Peyer's patch (tissue), 4 donors: ENCODE measurements at places on chromosomes 12 and 14.
A peak's percentile ranks its signal among the peaks of the same experiment; 100 is the strongest.

GRCh38 chr12:124273630-124274029, 21.3 kb upstream of the RFLNA start:
- DNase-seq, result no peak

DNA sequence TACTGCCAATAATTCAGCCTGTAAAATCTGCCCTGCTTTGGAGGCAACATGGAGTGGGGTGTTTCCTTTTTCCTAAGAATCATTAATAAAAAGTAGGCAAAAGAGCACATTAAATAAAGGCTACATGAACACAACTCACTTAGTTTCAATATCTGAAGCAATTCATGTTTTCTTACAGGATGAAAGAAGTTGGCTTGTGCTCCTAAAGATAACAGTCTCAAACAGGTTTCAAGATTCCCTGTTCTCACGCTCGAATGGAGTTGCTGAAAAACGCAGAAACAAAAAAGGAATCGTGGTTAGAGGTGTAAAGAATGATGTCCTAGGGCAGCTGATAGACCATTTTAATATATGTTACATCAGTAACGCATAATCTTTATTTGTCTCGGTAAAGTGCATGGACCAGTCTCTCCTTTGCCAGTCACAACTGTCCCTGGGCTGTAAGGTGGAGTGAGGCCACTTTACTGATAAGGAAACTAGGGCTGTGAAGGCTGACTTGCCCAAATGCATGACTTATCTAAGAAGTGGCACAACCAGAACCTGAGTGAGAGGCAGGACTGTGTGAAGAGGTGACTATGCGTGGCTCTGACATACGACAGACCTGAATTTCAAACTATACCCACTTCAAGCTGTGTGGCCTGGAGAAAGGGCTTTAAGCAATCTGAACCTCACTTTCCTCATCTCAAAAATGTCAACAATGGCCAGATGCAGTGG, 12.6 kb downstream of the GIT2 start:
- DNase-seq, result no peak

DNA sequence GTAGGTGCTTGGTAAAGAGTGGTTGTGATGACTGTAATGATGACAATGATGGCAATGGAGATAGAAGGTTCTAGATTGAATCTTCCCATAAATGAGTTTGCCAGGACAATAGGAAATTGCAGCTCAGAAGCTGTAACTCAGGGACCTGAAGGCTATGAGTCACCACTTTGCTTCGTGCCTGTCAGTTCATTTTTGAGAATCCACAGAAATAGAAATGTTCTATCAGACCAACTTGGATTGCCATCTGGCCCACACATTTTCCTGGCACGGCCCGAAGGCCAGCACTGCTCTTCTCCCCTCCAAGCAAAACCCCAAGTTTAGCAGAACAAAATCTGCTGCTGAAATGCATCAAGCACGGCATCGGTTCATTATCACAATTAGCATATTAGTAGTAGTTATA, 1127.0 kb downstream of the BCL11B start:
- no peak for DNase-seq

GRCh38 chr12:51898937-51899336, 8.4 kb upstream of the ACVRL1 start:
- no peak for DNase-seq

- peak; percentile 78 for DNase-seq
Measured at GRCh38 chr14:24353559-24354481, 14.0 kb upstream of the RIPK3 start.

GRCh38 chr12:91331371-91331770, 148.8 kb upstream of the DCN start:
- DNase-seq, result no peak

GRCh38 chr14:61813096-61813606, 50.9 kb downstream of the SNAPC1 start:
- DNase-seq, result no peak

DNA sequence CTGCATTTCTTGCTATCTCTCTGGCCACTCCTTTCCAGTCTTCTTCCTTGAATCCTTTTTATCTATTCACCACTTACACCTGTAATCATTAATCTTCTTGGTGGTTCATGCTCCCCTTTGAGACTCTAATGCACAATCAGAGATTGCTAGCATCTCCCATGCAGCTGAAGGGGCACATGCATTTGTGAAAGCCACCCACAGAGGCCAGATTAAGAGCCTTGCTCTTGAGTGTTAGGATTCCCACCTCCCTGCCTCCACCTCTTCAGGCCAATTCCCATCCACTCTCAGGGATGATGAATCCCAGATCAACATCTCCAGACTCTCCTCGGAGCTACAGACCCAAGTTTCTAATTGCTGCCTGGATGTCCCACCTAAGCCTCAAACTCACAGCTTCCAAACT, 19.4 kb upstream of the KRT18 start:
- DNase-seq, result no peak

GRCh38 chr12:41709463-41710285, 435.0 kb downstream of the GXYLT1 start:
- DNase-seq, result no peak

GRCh38 chr12:117580718-117581062, 219.3 kb upstream of the NOS1 start:
- no peak for DNase-seq

DNA sequence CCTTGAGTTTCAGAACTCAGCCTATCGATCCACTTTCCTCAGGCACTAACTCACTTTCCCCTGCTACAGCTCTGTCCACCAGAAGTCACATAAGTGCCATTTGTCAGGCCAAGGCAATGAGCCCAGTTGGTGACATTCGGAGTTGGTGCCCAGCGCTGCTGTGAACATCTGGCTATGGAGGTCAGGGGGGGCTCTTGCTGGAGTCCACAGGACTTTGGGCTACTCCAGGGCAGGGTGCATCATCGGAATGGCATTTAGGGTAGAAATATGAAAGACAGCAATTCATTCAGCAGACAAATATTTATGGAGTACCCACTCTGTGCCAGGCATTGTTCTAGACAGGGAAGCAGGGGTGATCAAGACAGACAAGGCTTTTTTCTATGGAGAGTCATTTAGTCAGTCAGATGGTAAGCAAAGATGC, 1.5 kb upstream of the PPP1CC start:
- DNase-seq, result no peak

- DNase-seq, result no peak
Measured at GRCh38 chr14:93527203-93527607, 96.5 kb downstream of the UNC79 start.

- no peak for DNase-seq
Measured at GRCh38 chr12:59357811-59358210, 238.0 kb upstream of the SLC16A7 start.

- DNase-seq, result no peak
Measured at GRCh38 chr12:124750787-124751471, 112.7 kb downstream of the SCARB1 start.

GRCh38 chr12:116027551-116027821, 250.0 kb downstream of the MED13L start:
- DNase-seq, result no peak

DNA sequence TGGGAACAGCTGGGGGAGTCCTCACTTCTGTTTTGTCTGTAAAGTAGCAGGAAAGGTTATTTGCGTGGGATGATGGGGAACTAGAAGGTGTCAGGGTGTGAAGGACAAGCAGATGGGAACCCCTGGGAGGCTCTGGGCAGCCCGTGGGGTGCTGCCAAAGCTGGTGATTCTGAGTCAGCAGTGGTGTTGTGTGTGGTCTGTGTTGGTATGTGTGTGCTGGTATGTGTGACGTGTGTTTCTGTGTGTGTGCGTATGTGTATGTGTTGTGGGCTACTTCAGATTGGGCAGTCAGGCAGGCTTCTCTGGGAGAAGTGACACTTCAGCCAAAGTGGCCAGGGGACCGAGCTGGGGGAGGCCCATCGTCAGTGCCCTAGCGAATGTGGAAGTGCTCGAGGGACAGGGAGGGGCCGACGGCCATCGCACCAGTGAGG, 15.3 kb upstream of the BDKRB2 start:
- DNase-seq, result no peak

DNA sequence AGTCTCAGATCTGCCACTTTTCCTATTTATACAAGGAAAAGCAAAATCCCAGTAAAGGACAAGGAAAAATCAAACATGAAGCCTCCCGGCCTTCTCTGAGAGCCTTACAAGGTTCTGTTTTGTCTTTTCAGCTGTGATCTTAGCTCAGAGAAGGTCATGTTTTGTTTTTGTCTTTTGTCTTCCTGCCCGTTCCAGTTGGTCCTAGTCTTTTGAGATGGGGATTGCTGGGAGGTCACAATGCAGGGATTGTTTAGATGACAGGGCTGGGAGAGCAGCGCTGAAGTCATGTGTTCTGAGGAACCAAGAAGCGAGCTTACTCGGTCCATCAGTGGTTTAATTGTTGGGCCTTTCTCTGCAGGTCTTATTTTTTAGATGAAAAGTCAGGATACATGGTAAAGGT, 6.0 kb downstream of the PLEKHH1 start:
- peak; percentile 28 for DNase-seq

DNA sequence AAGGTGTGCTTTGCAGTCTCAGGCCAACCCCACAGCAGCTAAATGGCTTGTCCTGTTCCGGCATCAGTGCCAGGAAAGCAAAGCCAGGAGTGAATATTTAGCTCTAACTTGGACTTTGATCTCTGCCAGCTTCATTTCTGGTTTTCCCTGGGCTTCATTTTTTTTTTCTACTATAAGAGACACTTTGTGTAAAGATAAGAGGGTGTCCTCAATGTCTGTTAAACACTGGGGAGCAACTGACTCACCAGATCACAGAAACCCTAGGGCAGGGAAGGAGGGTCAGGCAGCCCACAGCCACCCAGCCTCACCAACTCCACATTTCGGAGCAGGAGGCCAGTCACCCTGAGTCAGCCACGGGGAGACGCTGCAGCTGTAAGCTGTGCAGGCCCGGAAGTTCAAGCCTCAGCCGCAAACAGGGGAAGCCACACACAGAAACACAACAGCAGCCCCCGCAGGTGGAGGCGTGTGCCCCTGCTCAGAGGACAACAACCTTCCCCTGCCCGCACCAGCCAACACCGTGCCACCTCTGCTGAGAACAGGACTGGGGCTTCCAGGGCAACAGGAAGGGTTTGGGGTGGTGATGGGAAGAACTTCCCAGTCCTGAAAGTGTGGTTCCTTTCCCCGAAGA, 6.3 kb downstream of the TNFRSF1A start:
- peak; percentile 87 for DNase-seq

DNA sequence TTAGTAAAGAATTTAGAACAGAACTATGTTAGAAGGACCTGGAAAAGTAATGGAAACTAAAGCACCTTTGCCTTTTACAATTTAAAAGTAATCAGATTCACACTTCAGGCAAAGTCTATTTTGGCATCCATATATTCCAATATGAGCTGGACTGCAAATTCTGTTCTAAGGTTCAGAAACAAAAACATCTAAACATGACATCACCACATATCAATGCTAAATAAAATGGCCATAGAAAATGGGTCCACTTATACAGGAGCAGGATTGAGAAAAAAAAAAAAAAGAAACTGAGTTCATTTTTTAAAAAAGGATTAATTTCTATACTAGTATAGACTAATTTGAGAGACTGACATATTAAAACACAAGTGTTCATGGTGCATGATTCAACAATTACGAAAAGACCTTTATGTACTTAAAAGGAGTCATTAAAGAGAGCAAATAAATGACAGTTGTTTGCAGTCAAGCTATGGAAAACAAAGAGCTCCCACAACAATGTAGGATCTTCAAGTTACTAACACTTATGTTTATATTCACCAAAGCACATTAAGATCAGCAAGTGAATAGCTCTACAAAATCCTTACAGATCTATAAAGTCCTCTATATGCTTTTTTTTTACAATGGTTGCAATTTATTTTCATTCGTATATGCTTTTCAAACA, 45.7 kb downstream of the DICER1 start:
- DNase-seq, result no peak

- DNase-seq, result no peak
Measured at GRCh38 chr14:60537663-60538062, 28.7 kb downstream of the SIX6 start.
